A549 treated with RU486 at 1 μM for 4 hours (cell line): ENCODE measurements at places on chromosomes 12 and 14. TPM values are rescaled to one million over a fixed set of nuclear protein-coding genes. Genes with fewer than 3 reads are reported as not detected.

Gene COL2A1
- 0.06 to 0.40 TPM (median 0.17 TPM) in 4 of 5 replicates, not detected in the other for total RNA-seq

Gene APOLD1
- 0.25 to 0.74 TPM (median 0.50 TPM) in 5 replicates for total RNA-seq

Gene KERA
- total RNA-seq: not detected in 5 replicates

Gene KRT6C
- total RNA-seq: not detected in 5 replicates

Gene MORN3
- total RNA-seq: 0.27 to 0.56 TPM (median 0.30 TPM) in 5 replicates

Gene TPPP2
- total RNA-seq: not detected in 5 replicates

Gene KRT82
- not detected in 5 replicates for total RNA-seq

Gene MRPS35
- total RNA-seq: 76.1 to 108 TPM (median 98.4 TPM) in 5 replicates

Gene SLC38A4
- not detected in 5 replicates for total RNA-seq

Gene ADAMTS20
- not detected in 5 replicates for total RNA-seq

Gene TAS2R30
- not detected in 5 replicates for total RNA-seq

Gene OR9K2
- not detected in 5 replicates for total RNA-seq

Gene STAT6
- 36.7 to 55.0 TPM (median 49.2 TPM) in 5 replicates for total RNA-seq

Gene CCDC175
- not detected in 5 replicates for total RNA-seq

Gene TRIM9
- total RNA-seq: 6.9 to 10.7 TPM (median 9.6 TPM) in 5 replicates

Gene AKAP5
- 0.18 to 0.50 TPM (median 0.37 TPM) in 5 replicates for total RNA-seq

Gene FGF23
- not detected in 5 replicates for total RNA-seq

Gene NAB2
- 16.4 to 18.9 TPM (median 18.4 TPM) in 5 replicates for total RNA-seq

Gene STON2
- 0.79 to 1.1 TPM (median 0.90 TPM) in 5 replicates for total RNA-seq

Gene KRT72
- total RNA-seq: not detected in 5 replicates

Gene HHIPL1
- total RNA-seq: 0.05 to 0.34 TPM (median 0.29 TPM) in 5 replicates

Gene INSM2
- 0.05 to 0.08 TPM in 2 of 5 replicates, not detected in the others for total RNA-seq

Gene GALNT16
- total RNA-seq: 2.2 to 4.3 TPM (median 3.8 TPM) in 5 replicates

Gene FOXN4
- total RNA-seq: not detected in 5 replicates

Gene B3GNT4
- 0.21 to 0.80 TPM (median 0.53 TPM) in 5 replicates for total RNA-seq

Gene STRN3
- total RNA-seq: 12.1 to 19.1 TPM (median 16.1 TPM) in 5 replicates

Gene PMCH
- total RNA-seq: not detected in 5 replicates

Gene TAS2R42
- not detected in 5 replicates for total RNA-seq

Gene SPTB
- total RNA-seq: 0.65 to 1.1 TPM (median 0.96 TPM) in 5 replicates

Gene DPPA3
- not detected in 5 replicates for total RNA-seq

Gene OR5AU1
- not detected in 5 replicates for total RNA-seq

Gene RBP5
- not detected in 5 replicates for total RNA-seq

Gene SLCO1C1
- not detected in 5 replicates for total RNA-seq
